ENCODE measurements at places on chromosomes 7 and 10.

DNA sequence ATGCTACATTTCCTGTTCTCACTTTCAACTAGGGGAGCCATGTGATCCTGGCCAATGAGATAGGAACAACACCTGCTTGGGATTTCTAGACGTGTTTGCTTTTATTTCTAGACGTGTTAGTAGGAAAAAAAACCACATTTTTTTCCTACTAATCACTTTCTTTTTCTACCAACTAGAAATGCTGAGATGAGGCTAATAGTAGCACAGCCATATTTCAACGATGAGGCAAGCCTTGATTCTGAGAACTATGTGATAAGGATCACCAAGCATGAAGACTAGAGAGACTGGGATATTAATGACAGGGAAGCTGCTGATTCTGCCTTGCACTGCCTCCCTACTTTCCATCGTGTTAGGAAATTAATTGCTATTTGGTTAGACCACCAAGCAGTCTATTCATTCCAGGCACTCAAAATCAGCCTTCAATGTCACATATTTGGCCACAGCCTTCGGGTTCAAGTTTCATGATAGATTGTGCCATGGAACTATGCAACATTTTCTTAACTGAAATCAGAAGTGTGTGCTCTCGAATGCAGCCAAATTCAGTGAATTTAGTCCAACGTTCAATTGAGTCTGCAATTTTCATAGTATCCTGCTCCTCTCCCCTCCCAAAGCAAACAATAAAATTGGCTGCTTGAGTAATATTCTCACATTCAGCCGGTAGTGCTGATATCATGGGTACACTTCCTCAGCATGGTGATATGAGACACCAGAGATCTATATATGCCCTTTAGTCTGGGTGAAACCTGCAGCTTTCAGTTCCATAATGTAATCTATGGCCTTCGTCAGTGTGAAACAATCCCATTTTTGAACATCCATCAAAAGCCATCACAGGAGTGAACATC lies 98.1 kb downstream of the GPR37 start:
- no peak for DNase-seq

DNA sequence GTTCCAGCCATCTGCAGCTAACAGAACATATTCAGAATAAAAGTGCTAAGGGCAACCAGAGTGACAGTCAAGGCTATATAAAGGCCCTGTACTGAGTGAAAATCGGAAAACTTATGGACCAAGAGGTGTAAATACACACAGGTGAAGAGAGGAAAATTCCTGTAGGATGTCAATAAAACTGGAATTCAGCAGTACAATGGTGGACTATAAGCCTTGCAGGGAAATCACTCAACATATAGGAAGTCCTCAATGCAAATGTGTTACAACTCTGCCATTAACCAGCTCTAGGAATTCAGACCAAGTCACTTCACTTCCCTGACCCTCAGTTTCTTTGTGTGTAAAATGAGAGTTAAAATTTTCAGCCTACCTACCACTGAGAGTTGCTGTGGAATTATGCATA lies 7.7 kb downstream of the USP6NL start:
- no peak for DNase-seq

DNA sequence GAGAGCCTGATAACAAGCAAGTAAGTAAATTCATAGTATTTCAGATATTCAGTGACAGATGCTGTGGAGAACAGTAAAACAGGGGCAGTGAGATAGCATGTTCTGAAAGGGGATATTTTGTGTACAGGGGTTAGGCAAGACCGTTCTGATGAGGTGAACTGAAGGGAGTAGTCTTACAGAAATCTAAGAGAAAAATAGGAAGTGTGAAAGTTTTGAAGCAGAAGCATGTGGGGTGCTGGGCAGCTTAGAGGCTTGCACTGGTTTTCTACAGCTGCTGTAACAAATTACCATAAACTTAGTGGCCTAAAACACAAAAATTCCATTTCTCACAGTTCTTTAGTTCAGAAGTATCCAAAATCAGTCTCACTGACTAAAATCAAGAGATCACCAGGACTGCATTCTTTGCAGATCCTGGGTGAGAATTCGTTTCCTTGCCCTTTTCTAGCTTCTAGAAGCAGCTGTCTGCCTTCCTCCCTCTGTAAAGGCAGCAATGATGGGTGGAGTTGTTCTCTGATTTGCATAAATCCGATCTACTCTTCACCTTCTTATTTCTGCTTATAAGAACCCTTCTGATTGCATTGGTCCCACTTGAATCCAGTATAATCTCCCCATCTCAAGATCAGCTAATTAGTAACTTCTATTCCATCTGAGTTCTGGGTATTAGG lies 7.5 kb upstream of the KLF14 start:
- no peak for DNase-seq

DNA sequence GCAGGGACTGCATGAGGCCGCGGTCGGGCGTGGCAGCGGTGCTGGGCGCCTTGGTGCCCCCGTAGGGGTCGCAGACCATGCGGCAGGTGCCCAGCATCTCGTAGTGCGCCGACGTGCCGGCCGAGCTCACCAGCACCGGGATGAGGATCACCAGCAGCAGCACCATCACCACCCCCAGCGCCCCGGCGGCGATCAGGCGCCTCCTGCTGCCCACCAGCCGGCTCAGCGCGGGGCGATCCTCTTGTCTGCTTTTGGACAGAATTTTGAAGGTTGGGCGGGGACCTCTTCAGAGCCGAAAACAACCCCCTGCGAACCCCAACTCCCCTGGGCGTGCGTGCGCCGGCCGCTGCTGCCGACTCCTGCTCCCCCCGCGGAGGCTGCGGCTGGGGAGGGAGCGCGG lies 779 bp downstream of the C1QL3 start:
- peak; percentile 26 for DNase-seq

DNA sequence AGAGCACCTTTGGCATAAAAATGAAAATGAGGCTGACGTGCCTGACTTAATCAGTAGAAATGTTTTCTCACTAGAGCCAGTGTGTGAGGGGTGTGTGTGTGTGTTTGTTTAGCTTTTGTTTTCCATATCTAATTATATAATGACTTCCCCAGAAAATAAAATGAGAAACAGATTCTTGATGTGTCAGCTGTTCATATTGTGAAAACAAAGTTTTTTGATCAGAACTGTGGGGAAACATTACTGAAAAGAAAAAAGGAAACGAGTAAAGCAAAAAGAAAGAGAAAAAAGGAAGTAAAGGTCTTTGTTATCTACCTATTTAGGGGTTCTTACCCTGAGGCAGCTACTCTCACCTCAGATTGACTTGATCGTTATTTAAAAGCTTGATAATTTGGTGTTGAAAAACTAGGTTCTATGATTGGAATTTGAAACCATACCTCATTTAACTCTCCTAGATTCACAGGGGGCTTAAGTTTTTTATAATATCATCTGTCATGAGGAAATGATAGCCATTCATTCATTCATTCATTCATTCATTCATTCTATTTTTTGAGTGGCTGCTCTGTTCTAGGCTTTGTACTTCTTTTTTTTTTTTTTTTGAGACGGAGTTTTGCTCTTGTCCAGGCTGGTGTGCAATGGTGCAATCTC lies 58.0 kb downstream of the CREM start:
- no peak for DNase-seq

DNA sequence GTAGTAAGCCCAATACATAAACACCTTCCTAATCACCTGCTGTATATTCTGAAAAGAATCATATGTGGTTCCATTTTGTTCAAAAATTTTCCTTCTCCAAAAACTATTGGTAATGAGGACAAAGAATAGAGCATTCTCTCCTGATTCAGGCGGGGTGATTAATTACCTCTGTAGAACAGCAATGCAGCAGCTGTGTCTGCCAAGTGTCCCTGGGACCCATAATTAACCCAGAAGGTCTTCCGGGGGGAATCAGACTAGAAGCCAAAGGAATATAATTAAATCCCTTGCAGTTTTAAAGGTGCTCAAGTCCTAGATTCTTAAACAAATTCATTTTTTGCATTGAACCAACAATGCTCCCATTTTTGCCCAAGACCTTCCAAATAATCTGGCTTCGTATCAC lies 60.3 kb upstream of the ABLIM1 start:
- DNase-seq: no peak

DNA sequence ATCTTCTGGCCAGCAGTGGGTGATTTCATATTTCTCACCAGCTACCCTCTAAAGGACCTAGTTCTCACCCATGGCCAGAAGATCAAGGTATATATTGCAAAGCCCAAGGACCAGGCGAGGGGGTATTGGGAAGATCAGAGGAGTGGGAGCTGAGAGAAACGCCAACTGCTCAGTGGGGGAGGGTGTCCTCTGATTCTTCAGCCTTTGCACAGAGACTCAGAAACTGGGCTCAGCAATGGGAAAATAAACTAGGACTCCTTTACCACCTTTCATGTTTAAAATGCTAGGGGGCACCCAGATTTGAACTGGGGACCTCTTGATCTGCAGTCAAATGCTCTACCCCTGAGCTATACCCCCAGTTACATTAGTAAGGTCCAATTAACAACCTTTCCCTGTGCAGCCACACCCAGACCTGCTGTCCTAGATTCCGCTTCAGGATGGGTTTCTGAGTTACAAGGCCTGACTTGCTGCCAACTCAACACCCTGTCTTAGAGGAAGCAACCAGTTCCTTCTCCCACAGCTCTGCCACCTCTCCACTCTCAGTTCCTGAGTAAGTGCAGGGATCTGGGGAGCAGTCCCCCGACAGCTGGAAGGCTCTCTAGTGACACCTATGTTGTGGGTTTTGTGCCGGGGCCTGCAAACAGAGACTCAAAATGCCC lies 93.5 kb downstream of the ZNF783 start:
- DNase-seq: no peak

- DNase-seq: peak; percentile 37
Measured at GRCh38 chr7:2864204-2864985, 20.3 kb upstream of the GNA12 start.

GRCh38 chr10:112203328-112204076 lies 19.9 kb upstream of the GPAM start:
- DNase-seq: no peak

GRCh38 chr10:18650404-18650997 lies 886 bp downstream of the NSUN6 start:
- no peak for DNase-seq

DNA sequence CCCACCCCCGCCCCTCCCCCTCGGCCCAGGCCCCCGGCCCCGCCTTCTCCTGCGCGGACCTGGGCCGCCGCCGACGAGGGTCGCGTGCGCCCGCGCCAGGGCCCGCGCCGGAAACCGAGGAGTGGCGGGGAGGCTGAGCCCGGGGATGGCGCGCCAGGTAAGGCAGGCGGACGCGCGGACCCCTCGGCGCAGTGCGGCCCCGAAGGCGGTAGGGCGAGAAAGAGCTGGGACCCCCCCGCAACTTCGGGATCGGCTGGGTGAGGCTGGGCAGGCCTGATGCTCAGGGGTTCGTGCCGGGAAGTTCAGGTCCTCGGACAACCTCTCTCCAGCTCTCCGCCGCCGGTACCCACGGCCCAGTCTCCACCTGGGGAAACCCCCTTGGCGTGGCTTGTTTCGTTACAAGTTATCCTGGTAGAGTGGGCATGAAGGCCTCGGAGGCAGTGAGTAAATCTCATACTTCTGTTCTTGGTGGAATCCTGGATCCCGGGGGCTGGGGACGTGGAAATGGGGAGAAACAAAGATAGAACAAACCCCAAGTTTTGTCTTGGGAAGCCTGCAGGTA lies 58.4 kb downstream of the ZNF467 start:
- no peak for DNase-seq

GRCh38 chr10:91771907-91772306 lies 26.3 kb upstream of the TNKS2 start:
- DNase-seq: no peak

DNA sequence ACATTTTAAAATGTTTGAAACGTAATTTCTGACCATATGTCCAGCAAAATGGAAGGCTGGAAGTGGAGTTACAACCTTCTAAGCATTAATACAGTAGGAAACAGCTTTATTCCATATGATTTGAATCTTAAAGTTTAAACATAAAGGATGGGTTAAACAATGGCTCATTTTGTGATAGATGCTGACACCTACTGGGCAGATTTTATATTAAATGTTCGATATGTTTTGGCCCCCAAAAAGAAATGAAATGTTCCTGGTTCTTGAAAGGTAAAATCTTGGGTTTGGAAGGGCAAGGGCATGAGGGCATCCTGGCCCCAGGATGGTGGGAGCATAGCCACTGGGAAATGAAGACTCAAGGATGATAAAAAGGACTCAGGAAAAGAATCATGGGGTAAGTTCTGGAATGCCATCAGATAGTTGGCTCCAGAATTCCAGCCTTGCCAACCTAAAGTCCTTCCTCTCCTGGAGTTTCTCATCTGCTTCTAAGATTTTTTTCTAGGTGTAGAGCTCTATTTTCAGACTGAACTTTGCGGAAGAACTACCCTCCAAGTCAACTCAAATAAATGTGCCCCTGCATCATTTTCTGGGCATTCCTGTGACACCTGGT lies 34.6 kb upstream of the SLC35G1 start:
- peak; percentile 41 for DNase-seq

GRCh38 chr10:69505636-69506318 lies 54.5 kb downstream of the TSPAN15 start:
- no peak for DNase-seq

GRCh38 chr10:4372601-4373000 lies 453.4 kb upstream of the AKR1E2 start:
- peak; percentile 99 for DNase-seq

DNA sequence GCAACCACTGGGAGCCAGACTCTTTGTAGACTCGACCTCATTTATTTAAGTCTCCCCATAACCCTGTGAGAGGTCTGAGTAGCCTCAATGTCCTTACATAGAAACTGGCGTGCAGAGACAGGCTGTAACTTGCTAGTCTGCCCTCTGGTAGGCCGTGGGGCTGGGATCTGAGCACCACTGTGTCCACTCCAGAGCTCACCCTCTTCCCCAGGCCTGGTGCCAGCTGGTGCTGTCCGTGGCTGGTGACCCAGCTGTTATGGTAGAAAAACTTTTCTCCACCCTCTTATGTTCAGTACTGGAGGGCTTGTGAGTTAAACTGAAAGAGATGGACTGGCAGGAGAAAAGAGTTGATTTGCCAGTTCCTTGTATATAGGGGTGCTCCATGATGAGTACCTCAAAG lies 41.9 kb downstream of the ADAMTS14 start:
- no peak for DNase-seq

DNA sequence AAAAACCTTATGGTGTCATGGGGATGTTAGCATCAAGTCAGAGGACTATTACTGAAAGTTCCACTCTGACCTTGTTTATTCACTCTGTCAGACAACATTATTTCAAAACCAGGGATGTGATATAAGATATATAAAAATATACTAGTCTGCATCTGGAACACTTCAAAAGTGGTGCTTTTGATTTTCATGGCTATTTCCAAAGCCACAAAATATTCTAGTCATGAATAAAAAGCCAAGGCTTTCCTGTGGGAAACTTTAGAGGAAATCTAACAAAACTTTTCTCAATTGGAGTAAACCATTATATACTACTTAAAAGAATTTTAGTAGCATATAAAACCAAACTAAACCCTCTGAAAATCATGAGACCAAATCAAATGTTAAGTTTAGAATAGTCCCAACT lies 205.2 kb downstream of the TMEM26 start:
- no peak for DNase-seq
